ENCODE measurements at places on chromosomes 6 and 20.

GRCh38 chr6:36124881-36125280 lies 5.4 kb upstream of the MAPK13 start:
- no peak for DNase-seq

DNA sequence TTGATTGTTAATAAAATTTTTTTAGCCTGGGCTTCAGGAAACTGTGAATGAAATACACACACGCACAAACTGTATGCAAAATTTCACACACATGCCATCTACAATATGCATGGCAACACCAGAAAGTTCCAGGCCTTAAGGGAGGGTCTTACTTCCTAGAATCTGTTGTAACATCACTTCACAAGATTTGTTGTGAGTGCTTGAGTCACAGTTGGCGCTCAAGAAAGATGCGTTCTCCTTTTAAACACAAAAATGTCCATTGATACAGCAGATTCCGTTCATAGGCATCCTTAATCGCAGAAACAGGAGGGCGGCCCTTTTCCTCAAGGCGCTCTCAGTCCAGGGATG lies 485 bp upstream of the RTF2 start:
- DNase-seq = no peak

- DNase-seq = no peak
Observed at GRCh38 chr6:116156405-116157326, 30.7 kb upstream of the COL10A1 start.

- no peak for DNase-seq
Observed at GRCh38 chr20:9206486-9206885, 137.6 kb downstream of the PLCB4 start.

- no peak for DNase-seq
Observed at GRCh38 chr20:52783769-52784168, 188.4 kb upstream of the TSHZ2 start.

DNA sequence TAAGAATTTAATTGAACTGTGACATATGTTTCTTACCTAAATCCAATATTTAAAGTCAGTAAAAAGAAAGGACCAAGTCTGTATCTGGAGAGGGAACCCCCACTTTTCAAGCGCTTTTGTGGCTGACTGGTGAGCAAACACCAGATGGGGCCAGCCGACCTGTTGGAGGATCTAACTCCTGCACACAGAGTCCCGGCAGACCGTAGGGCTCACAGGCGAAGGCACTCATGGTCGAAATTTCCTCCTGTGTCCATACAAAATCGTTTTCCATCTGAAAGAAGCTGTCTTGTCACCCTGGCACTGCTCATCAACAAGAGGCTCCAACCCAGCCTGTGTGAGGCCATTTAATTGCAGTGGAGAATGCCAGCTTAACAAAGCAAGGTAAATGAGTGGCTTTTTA lies 94.0 kb downstream of the SCML4 start:
- DNase-seq = no peak

DNA sequence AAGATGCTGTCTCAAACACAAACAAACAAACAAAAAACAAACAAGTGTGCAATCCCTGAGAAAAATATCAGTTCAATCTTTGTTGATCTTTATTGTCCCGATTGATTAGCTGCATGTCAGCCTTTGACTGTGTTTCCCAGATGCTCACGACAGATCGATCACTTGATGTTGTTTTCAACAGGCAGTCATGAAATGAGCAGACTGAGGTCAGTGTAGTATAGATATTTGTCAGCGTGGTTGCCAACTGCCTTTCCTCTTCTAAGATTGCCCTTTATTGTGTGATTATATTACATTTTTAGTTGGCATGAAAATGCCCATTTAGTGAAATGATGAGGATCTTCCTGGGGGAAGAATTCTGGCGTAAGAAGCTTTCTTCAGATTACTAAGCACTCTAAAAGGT lies 25.6 kb downstream of the UTRN start:
- DNase-seq = no peak

- DNase-seq = no peak
Observed at GRCh38 chr6:149766156-149766769, 16.7 kb downstream of the PCMT1 start.

DNA sequence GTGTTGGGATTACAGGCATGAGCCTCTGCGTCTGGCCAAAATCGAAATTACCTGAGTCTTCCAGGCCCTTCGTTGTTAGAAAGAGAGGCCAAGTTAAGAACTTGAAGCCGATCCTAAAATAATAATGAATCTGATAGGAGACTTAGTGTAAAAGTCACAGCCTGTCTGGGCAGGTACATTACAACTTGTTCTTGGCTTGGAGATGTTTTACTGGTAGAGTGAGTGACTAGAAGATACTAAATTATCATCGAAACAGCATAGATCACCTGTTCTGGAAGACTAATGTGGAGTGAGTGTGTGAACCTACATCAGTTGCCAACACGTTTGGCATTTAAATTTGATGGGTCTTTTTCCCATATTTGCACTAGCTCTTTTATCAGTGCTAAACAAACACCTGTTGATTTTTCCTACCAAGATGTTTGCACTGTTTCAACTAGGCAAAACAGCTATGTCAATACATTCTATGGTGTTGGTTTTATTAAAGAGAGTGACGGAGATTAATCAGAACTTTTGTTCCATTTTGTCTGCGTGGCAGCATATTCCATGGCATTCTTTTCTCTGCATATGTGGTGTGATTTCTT lies 4.6 kb upstream of the TMEM217 start:
- DNase-seq = no peak

Measured in NCI-H2081 treated with DMSO at 0.1 percent for 48 hours (cell line).